ENCODE measurements at places on chromosomes 6 and 20.

DNA sequence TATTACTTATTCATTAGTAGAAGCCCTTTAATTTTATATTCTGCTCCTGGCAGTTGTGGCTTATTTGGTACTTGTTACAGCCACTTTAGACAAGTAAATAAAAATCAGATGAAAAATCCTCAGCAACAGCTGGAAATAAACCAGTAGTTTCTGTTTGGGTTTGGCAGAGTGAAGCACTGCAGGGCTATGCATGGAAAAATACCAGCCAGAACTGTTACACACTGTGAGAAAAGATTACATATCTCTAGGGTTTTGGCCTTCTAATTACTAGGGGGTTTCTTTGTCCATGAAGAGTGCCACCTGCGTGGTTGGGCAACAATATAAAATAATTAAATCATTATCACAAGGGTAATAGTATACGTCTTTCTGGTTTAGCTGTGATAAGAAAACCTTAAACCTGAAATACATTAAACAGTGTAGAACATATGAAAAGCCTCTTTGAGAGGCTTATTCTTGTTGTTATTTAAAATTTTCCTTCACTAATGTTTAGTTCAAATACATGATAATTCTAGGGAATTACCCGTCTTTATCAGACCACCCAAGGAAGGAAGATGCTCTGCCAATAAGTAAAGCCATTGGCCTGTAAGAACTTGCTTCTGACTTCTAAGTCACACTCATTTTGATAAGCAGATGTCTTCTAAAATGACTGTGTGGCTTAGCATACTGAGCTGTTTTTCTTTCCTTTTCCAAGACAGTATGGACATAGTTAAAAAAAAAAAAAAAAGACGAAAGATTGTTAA, 320.0 kb upstream of the FLRT3 start:
- no peak for DNase-seq

GRCh38 chr20:53050338-53050737, 78.2 kb downstream of the TSHZ2 start:
- DNase-seq, result no peak

DNA sequence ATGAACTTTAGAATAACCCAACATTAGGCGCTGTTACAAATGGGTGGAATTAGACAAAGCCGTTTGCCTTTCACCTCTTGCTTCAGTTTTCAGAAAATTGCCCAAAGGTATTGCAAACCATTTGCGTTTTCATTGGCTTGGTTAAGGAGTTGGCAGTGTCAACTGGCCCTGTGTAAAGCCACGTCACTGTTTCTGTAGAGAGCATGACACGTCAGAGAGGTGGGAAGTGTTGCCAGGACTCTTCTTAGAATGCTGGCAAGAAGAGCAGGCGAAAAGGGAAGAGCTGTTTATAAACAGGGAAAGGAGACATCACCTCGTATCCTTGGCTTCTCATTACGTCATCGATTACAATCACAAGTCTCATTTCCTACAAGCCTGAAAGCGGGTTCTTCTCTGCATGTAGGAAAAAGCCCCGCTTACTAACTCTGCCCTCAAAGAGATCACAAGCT, 4.2 kb upstream of the IRF4 start:
- no peak for DNase-seq

DNA sequence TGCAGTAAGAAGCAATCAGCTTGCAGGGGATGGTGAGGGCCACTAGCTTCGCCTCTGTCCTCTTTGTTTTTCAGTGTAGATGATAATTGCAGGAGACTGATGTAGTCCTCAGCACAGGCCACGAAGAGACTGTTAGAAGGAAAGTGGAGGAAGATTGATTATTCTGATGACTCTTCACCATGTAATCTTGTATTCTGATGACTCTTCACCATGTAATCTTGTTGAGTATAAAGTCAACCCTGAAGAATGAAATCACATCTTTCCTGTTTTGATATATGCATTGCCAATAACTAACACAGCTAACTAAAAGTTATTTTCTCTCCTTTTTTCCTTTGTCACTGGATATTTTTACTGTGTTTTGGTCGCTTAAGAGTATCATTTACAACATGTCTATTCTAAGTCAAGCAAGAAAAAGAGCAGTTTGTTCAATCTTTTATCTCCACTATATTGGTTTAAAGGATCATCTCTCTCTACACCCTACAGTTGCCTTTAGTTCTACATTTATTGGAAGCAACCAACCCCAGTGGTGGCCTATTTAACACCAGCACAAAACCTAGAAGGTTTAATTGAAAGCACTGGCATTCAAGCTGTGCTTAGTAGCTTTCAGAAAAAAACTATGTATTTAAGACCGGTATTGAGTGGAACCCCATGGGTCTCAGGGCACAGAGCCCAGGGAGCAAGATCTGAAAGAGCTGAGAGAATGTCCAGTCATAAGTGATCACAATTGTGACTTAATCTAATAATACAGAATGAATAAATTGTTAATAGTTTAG, 107.2 kb upstream of the BTBD3 start:
- DNase-seq, result no peak

DNA sequence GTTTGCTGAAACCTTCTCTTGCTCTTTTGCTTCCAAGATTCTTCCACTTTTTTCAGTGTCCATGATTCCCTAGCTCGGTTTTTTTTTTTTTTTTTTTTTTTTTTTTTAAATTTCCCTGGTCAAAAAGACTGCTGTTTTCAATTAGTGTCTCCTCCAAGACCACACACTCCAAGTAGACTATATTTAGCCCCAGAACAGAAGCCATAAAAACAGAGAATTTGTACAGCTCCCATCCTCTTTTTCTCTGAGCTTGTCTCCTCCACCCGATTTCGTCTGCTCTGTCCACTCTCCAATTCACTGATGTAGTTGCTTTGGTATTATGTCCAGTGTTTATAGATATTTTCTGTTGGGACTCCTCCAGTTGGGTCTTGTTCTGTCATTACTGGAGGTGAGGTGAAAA, 37.6 kb downstream of the RSPH3 start:
- DNase-seq, result no peak

GRCh38 chr6:157983406-157984119, 1.9 kb downstream of the SYNJ2 start:
- no peak for DNase-seq

- no peak for DNase-seq
These were observed 236.6 kb upstream of the BMP2 start for GRCh38 chr20:6530779-6531315.

DNA sequence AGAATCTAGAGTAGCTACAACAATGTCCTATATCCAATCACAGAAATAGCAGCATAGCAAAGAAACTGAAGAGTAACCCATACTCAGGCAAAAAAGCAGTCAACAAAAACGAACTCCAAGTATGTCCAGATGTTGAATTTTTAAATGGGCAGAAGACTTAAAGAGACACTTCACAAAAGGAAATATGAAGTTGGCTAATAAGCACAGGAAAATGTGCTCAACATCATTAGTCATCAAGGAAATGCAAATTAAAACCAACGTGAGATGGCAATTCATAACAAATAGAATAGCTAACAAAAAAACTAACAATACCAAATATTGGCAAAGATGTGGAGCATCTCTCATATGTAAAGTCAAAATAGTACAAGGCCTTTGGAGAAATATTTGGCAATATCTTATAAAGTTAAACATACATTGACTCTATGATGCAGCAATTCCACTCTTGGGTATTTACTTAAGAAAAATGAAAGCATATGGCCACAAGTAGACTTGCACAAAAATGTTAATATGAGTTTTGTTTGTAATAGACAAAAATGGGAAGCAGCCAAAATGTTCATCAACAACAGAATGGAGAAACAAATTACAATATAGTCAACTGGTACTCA, 37.7 kb downstream of the FRK start:
- DNase-seq, result no peak

DNA sequence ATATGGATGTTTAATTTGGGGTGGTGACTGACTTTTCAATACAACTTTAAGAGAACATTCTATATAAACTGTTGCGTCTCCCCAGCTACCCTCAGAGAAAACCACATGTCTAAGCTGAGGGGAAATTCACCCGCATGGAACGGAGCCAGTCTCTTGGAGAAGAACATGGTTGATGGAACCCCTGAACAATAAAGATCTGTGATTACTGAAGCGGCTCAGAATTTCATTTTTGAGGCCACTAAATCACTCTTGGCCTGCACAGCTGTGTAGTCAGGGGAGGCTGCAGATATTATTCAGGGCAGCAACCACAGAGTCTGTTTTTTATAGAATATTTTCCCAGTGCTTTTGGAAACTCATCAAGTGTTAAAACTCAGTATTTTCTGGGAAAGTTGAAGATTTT, 73.8 kb downstream of the EYA4 start:
- no peak for DNase-seq

DNA sequence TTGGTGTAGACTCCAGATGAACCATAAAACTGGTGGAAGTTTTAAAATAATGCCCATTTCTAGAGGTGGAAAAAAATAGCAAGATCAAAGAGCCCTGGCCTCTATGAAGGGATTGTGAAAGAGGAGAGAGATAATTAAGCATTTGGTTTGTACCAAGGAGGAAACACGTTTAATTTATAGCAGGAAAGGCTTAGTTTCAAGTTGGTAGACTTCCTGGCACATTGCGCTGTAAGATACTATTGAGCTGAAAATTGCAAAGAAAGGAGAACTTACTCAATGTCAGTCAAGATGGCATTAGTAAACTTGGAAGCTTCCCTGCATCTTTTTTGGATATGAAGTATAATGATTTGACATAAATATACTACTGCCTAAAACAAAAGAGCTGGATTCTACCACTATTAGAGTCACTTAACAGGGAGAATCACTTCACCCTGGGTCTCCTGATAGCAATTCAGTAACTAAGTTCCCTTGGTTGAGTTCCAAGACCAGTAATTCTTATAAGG, 24.4 kb downstream of the MARCKS start:
- DNase-seq, result no peak

DNA sequence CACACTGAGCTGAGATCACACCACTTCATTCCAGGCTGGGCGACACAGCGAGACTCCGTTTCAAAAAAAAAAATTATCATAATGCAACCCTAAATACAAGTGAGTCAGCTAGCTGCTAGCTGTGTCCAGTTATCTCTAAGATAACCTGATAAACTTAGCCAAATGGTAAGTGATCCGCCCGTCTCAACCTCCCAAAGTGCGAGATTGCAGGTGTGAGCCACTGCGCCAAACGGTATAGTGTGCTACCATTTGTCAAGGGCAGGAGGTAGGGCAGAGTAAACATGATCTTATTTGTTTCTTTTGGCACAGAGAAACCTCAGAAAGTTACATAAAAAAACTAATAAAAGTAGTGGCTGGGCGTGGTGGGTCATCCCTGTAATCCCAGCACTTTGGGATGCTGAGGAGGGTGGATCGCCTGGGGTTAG, 4.7 kb upstream of the C6orf132 start:
- no peak for DNase-seq

GRCh38 chr20:48657426-48658197, 170.2 kb downstream of the PREX1 start:
- DNase-seq, result no peak

- DNase-seq, result no peak
These were observed 275.3 kb downstream of the HIVEP2 start for GRCh38 chr6:142669471-142670351.
